ENCODE measurements at places on chromosomes 3 and 15.

DNA sequence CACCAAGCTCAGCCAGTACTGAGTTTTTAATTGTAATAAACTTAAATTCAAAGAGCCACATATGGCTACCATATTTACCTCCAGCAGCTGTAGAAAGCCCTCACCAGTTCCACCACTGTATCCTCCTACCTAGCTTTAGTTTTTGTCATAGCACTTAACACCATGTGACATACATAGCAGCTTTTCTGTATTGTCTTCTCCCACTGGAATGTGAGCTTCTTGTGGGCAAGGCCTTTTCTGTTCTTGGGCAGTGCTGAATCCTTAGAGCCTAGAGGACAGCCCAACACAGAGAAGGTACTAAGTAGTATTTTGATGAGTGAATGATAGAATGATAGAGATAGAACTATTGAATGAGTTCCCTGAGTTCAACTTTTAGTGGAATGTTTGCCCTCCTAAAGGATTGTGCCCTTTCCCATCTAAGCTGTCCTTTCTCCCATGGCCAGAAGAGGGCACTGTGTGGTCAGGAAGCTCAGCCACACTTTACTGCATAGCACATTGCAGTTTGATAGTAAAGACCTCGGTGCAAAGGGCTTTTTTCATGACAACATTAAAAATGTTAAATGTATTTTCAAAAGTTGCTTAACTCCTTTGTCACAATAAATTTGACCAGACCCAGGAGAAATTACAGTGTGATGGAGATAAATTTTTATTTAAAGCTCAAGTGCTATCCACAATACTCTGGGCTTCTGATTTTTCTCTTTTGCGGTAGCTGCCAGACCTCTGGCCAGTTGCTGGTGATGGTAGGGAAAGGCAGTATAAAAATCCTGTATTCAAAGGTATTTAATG is 115.8 kb downstream of the GHSR start:
- DNase-seq: no peak

DNA sequence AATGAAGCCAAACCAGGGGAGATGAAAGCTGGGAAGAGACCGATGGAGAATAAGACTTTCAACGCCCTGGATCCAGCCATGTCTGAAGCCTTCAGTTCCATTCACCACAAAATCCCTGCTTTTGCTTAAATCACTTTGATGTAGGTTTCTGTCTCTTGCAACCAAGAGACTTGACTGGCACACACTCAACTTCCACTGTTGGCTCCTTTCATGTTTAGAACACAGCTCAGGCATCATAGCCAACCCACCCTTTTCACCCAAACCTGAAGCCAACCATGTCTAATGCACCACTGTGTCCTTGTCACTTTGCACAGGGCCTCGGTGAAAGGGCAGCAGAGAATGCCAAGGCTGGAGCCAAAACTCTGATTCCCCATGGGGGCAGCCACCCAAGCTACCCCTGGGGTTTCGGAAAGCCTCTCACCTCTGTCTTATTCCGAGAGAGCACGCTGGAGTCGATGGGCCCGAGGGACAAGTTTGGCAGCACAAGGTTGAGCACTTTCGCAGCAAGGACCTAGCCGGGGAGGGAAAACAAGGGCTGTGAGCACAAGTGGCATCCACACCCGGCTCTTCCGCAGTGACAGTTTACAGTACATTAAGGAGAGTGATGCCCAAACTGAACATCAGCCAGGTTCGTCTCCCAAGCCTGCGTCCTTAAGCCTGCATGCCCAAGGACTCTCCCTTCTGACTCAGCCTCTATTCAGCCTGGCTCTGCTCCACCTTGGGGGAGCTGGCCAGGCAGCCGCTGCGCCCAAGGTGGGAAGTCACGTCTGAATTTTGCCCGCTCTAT is 37.6 kb downstream of the ABTB1 start:
- DNase-seq: no peak

- DNase-seq: no peak
These were observed 18.4 kb downstream of the SMAD6 start for GRCh38 chr15:66720206-66721010.

DNA sequence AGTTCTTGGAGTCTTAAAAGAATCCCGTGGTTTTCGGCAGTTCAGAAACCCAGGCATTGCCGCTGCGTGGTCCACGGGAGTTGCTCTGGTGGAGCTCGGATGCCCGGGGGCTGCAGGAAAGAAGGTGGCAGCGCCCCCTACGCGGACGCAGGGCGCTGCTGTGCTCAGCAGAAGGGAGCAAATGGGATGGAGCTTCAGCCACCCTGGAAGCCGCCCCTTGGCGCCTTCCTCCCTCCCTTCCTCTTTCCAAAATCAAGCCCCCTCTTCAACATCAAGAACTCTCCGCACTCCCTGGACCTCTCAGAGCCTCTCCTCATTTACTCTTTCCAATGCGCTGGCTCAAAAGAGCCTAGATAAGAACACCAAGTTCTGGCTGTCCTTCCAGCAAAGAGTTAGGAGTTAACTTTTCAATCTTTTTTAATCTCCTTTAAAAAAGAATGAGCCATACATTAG is 880 bp upstream of the CHRNA7 start:
- no peak for DNase-seq

- DNase-seq: no peak
These were observed 36.0 kb upstream of the GATM start for GRCh38 chr15:45414215-45414885.

- DNase-seq: no peak
These were observed 28.4 kb downstream of the EAF1 start for GRCh38 chr3:15455756-15456155.

All from GM12892 (cell line).